ENCODE measurements at places on chromosomes 13 and 19. TPM values are rescaled to one million over a fixed set of nuclear protein-coding genes. Genes with fewer than 3 reads are reported as not detected.

GRCh38 chr13:23330356-23330755, 103.1 kb downstream of the SACS start:
- peak; percentile 5 for DNase-seq

- DNase-seq: peak; percentile 23
Observed at GRCh38 chr19:53808710-53809125, 15.4 kb downstream of the NLRP12 start.

GRCh38 chr19:40332669-40333068, 15.5 kb downstream of the C19orf47 start:
- no peak for DNase-seq

Gene ATF5
- 35.5 TPM for total RNA-seq

GRCh38 chr13:32515246-32515645, 23.3 kb downstream of the N4BP2L2 start:
- DNase-seq: no peak

DNA sequence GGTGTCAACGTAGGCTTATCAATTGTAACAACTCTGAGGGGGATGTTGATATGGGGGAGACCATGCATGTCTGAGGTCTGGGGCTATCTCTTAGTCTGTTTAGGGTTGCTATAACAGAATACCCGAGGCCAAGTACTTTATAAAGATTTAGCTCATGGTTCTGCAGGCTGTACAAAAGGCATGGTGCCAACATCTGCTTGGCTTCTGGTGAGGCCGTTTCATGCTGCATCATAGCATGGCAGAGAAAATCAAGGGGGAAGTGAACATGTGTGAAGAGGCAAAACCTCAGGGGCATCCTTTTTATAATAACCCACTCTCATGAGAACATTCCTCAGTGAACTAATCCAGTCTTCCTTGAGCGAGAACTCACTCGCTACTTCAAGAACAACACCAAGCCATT, 353.8 kb downstream of the ENOX1 start:
- DNase-seq: no peak

Gene DAPK3
- total RNA-seq: 264 TPM

Gene TMEM91
- 8.9 TPM for total RNA-seq

DNA sequence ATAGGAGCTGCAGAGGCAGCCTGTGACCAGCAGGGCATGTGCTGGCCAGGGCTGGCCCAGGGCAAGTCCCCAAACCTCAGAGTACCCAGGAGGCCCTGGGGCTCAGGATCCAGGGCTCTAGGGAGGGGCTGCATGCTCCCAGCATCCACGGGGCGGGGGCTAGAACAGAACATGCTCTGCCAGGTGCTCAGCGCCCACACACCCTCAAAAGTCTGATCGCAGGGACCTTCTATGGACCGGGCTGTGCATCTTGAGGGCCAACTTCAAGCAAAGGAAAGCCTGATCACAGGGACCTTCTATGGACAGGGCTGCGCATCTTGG, 33.5 kb downstream of the ELL start:
- DNase-seq: no peak

DNA sequence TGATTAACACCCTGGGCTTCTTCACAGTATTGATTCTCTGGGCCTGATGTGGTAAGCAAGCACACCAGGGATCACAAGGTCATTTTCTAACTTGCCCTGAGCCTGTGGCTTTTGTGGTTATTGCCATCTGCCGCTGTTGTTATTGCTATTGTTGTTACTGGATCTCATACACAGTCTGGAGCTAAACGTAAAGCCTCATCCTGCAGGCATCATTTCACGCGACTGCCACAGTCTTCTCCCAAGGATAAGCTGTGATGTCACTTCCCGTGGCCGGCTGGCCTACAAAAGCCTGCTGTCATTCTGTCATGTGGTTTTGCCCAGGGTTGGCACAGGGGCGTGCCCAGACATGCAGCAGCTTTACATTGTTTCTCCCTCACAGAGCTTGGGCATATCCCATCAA, 154.0 kb upstream of the GPR12 start:
- peak; percentile 5 for DNase-seq

DNA sequence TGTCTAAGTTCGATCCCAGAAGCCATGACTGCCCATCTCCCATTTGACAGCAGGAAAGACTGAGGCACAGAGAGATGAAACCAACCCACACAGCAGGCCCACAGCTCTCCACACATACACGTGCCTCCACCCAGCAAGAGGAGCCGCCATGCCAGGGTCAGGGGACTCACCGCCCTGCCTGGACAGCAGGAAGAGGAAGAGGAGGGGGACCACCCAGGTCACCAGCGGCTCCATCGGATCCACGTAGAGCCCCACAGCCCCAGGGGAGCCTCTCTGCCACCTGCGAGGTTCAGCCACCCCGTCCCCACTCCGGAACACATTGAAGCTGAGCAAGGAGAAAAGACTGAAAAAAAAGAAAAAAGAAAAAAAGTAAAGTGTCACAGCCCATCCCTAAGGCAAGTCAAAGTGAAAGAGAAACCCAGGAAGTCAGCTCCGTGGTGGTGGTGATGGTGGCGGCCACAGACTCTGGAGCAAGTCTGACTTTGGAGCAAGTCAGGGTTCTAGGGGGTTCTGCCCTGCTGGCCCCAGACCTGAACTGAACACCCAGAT, at the start of gene IL12RB1:
Gene IL12RB1, minus strand, starts transcription at position 345 of the 549 bp plus-strand sequence. Its CDS starts 111 bp downstream, at position 234.
- DNase-seq: no peak

DNA sequence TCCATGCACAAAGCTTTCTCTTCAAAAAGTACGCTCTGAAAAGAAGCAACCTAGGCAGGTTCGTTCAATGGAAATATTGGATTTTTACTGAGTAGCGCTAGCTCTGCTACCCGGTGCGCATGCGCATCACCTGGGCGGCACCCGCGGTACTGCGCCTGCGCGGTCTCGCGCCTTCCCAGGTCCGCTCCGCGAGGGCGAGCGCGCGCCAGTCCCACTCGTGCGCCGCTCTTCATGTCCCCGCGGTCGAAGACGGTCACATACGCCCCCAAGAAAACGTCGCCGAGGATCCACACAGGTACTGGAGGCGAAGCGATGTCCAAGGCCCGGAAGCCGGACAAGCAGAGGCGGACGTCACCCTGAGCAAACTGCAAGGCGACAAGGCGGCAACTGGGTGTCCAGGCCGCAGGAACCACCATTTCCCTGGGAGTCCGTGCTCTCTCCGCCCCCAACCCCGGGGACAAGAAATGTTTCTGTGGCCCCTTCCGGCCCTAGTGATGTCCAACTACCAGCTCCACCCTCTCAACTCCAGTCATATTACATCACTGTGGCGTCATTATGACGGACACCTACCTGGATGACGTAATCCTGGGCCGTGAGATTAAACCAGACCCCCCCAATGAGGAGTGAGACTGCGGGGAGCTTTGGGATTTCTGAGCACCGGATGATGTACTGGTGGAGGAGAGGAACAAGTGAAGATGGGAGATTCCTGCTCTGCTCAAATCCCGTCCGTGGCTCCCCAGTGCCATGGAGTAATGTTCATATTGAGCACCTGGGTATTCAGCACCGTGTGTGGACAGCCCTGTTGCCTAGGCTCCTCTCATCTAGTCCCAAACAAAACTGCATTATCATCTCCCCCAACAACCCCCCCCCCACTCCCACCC, 4.8 kb upstream of the KCNC3 start:
- DNase-seq: peak; percentile 6

Gene CRLF1
- total RNA-seq: 53.1 TPM

Gene SLITRK5
- 2.1 TPM for total RNA-seq

Gene ZMYM5
- total RNA-seq: 16.0 TPM

DNA sequence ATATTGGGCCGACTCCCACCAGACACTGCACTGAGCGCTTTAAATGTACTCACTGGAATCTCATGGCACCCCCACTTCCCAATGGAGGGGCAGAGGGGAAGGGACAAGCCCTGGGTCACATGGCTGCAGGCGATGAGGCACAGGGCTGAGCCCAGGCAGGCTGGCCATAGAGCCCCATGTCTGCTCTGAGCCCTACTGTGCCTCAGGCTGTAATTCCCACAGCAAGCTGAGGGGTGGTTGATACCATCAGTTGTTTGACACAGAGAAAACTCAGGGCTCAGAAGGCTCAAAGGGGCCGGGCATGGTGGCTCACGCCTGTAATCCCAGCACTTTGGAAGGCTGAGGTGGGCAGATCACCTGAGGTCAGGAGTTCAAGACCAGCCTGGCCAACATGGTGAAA, 25.1 kb downstream of the RFX1 start:
- no peak for DNase-seq

- DNase-seq: peak; percentile 47
Observed at GRCh38 chr19:49362929-49363267, 682 bp upstream of the TEAD2 start.

Gene LGALS7
- not detected for total RNA-seq

GRCh38 chr19:30090476-30090875, 148.4 kb downstream of the URI1 start:
- no peak for DNase-seq

- DNase-seq: no peak
Observed at GRCh38 chr19:8352134-8352827, 9.2 kb upstream of the KANK3 start.

DNA sequence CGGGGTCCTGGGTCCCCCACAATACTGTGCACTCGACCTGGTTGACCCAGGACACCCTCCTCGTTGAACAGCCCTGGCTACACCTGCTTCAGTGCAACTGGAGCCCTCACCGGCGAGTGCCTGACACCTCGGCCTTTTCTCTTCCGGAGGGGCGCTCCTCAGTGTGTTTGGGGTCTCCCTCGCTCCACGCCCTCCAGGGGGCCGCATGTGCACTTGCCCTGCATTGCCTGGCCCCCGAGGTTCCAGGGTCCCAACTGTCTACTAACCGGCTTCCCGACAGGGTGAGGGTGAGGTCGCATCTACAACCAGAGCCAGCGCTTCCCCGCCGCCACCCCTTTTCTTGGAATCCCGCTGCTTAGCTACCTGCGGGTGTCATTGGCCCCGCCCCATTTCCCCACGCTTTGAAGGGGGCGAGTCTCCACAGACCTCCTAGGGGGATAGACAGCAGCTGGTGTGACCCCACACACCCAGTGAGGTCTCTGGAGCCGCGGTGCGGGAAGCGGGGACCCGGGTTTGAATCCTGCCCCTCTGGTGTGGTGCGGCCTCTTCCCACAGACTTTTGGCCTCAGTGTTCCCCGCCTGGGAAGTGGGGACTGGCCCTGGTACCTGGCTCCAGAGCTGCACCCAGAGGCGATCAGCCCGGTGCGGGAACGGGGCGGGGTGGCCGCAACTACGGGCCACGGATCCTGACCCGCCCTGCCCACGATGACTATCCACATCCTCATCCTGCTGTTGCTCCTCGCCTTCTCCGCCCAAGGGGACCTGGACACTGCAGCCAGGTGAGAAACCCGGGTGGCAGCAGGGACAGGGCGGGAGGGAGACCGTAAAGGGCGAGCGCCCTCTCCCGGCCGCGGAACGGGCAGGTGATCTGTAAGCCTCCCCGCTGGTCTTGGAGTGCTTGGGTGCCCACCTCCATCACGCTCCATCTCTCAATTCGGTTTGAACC, at the start of gene ADM5:
Gene ADM5, plus strand, starts transcription at position 462 of the 946 bp plus-strand sequence. Its CDS starts 244 bp downstream, at position 706.
- DNase-seq: no peak

Gene TLE2
- 0.48 TPM for total RNA-seq

GRCh38 chr19:38453596-38453995, 20.1 kb downstream of the RYR1 start:
- DNase-seq: no peak

DNA sequence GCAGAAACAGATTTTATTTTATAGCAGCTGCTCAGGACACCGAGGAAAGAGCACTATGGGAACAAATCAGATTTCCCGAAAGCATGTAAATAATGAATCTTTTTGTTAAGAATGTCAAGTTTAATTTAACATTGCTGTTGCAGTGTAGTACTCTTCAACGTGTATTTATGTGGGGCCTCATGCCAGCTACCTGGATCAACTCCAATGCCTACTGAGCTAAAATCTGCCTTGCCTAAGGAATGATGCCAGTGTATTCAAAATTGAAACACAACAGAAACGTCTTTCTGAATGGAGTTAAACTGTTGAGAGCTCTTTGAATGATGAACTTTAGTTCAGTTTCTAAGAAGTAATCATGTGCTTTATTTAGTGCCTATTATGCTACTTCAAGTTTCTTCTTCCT, 1379.8 kb upstream of the ATXN8OS start:
- no peak for DNase-seq

Gene SELENOV
- total RNA-seq: not detected

Data from astrocyte (in vitro differentiated cells and primary cell).